ENCODE measurements at places on chromosomes 6 and 20.

GRCh38 chr6:51608932-51609331, 478.5 kb downstream of the PKHD1 start:
- DNase-seq: peak; percentile 33

DNA sequence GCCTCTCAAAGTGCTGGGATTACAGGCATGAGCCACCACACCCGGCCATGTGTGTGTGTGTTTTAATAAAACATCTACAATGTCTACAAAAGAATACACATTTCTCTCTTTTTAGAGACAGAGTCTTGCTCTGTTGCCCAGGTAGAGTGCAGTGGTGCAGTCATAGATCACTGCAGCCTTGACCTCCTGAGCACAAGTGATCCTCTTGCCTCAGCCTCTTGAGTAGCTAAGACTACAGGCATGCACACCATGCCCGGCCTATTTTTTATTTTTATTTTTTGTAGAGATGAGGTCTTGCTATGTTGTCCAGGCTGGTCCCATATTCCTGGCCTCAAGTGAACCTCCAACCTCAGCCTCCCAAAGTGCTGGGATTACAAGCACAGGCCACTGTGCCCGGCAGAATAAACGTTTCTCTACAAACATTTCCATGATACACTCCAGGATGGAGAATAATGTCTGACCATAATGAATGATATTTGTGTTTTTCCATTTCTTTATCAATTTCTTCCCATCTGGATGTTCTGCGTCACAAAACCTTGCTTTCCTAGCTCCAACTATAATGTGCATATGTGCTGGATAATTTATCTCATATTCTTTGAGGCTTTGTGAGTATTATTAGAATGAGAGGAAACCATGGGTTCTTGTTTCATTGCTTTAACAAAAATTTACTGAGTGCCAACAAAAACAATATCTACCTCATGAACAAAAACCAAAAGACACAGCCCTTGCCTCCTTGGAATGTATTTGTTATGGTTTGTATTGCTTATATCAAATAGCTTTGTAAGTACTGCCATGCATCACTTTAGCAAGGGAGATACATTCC, 28.6 kb upstream of the CCN2 start:
- peak; percentile 98 for DNase-seq

DNA sequence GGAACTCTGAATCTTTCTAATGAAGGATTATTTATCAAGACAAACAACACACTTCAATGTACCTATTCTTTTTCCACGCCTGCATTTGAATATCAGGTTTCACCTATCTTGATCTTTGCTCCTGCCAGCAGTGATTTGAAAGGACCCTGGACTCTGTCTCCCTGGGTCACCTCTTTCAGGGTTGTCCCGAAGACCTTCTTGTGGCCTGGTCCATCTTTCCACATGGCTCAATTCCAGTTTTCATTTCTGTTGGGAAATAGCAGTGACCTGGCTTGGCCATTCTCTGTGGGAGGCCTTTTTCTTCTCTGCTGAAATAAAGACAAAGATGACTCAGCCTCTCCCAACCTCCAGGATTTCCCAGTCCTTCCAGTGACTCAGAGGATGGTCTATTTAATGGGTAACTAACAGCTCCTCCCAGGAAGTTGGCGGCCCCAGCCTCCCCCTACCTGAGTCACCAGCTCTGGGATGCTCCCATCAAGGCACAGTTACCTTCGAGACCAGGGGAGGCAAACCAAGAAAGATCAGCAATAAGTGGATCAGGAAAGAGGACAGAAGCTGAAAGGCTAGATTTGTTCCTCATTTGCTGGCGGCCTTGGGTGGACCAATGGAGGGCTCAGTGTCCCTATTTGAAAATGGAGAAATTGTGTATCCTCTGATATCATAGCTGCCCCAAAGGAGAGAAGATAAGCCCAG, 120.2 kb upstream of the RNF24 start:
- DNase-seq: peak; percentile 99

DNA sequence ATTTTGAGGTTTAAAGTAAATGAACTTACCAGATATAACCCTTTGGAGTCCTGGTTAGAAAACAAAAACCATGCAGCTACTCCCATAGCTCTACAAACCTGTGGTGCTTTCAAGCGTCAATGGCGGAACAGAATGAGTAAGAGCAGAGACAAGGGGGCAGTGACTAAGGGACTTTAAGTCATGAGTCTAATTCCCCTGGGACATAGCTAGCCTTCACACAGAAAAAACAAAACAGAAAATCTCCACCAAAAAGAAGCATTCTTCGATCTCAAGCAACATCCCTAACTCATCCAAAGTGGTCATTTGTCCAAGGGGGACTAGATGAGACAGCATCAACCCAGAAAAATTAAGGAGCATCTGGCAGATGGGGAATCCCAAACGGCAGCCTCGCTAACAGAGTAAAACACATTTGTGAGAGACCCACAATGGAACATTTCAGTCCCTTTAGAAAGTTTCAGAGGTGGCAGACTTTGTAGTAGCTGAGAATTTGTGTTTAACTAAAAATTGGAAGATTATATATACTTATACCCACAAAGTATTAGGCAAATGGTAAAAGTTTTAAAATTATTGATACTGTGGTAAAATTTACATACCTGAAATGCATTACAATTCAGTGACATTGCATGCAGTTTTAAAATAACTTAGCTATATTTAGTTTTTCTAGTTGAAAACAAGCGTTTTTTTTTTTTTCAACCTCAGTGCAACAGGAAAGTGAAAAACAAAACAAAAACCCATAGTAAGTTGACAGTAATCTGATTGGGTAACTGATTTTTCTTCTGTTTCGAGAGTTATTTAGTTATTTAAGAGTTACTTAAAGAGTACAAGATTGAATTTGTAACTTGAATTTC, 67.5 kb downstream of the KCNQ5 start:
- DNase-seq: peak; percentile 70

DNA sequence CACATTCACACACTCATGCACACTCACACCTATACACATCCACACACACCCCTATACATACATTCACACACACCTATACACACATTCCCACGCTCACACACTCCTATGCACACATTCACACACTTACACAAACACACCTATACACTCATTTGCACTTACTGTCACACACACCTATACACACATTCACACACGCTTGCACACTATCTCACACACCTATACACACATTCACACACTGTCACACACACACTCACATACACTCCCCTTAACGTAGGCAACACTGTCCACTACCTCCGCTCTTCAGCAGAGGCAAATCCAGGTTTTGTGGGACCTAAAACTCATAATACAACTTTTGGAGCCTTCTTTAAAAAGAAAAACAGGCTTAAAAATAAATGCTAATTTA, 487.7 kb upstream of the CDH4 start:
- DNase-seq: no peak

DNA sequence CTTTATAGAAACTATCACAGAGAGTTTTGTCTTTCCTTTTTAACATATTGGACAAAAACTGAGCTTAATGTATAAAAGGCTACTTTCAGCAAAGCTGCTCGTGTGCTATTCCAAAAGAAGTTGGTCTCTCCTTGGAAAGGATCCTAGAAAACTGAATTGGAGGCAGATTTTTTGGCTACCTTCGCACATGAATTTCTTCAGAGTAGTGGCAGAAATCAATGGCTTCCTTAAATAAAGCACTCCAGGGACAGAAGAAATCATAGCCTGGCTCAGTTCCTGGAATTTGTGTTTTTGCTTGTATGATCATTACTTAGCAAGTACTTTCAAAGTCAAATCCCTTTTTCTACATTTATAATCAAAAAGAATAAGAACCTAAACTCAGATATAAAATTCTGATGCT, 780.3 kb downstream of the PHF3 start:
- DNase-seq: no peak

GRCh38 chr6:150730801-150731457, 131.2 kb downstream of the PLEKHG1 start:
- no peak for DNase-seq

- DNase-seq: peak; percentile 78
Observed at GRCh38 chr6:134446896-134447295, 129.0 kb upstream of the SGK1 start.

DNA sequence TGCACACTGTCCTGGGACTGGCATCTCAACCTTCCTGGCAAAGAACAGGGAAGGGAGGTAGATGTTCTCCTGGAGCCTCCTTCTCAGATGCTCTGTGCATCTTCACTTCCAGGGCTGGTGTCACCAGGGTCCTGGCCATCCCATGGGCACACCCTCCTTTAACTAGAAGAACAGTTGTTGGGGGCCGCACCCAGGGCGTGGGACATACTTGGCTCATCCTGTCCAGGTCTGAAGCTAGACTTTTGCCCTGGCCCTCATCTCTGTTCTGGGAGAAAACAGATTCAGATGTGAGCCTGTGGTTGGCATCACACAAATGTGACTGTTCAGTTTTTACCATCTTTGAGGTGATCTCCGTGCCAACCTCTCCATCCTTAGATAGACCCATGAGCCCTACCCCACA, 41.6 kb downstream of the FOXC1 start:
- no peak for DNase-seq

- no peak for DNase-seq
Observed at GRCh38 chr6:142686507-142686887, 258.5 kb downstream of the HIVEP2 start.

DNA sequence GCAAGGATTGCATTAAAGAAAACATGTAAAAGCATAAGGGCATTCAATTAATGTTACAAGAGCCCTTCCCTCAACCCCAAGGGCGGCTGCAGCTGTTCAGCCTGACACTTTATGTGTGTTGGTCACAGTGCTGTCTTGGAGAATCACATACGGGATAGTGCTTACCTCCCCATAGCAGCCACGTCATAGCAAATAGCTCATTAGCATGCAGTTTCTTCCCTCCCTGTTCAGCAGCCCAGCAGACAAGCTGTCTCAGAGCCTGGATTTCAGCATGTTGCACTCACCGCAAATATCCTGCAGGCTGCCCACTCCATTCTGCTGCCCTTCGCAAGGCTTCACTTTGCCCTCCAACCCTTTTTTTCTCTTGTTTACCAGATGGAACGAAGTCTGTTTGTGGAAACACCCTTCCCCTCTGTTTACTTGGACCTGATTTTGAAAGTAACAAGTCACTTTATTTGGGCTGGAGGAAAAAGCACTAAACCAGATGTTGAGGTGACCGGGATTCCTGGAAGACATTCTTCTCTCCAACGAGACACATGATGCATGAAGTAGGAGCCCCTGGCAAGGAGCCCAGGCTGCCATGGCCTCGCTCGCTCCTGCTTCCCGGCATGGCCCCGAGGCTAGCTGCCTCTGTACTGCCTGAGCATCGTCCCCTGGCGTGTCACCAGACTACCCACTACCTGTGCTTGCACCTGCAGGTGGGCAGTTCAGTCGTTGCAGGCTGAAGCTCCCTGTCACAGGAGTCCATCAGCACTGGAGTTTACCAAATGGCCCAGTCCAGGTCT, 151.6 kb upstream of the GMDS start:
- peak; percentile 70 for DNase-seq

DNA sequence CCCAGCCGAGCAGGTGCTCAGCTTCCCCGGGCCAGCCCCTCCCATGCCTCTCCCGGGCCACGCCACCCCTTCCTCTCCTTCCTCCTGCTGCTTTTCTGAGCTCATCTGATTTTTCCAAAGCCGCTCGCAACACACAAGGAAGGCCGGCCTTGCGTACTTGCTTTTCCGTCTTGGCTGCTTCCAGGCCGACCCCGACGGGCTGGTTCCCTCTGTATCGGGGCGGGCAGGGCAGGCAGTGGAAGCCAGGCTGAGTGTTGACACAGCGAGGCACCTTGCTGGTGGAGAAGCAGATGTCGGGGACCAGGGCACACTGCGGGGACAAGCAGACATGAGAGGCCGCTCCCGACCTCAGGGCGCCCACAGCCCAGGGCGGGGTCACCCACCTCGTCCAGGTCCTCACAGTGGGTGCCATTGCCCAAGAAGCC, 21.1 kb downstream of the THBS2 start:
- DNase-seq: no peak

GRCh38 chr6:37585523-37585905, 85.8 kb upstream of the CCDC167 start:
- DNase-seq: peak; percentile 56

DNA sequence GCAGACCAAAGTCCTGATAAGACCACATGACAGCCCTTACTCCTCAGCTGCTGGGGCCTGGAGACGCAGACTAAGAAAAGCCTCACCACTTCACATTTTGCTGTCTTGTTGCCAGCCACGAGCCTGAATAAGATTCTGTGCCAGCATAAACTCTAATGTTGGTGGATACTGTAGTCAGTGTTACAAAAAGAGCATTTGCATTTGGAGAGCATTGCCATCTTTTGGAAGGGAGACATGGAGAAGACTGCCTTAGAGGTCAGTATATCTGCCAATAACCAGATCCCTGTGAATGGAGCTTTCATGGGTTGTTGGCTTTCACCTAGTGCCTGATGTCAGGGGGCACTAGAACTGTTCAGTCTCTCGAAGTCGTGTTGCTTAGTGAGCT, 315.2 kb downstream of the ZFAND3 start:
- no peak for DNase-seq

DNA sequence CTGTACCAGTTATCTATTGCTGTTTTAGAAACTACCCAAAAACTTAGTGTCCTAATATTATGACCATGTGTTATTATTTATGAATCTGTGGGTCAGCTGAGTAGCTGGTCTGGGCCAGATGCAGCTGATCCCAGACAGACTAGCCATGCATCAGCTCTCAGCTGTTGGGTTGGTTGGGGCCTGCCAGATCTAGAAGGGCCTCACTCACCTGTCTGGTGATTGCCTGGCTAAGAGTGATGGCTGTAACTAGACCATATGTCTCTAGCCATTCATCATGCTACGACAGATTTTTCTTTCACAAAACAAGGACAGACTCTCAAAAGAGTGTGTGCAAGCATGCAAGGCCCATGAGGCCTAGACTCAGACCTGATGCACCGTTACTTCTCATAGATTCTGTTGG, 403.2 kb downstream of the SAMD5 start:
- DNase-seq: no peak

DNA sequence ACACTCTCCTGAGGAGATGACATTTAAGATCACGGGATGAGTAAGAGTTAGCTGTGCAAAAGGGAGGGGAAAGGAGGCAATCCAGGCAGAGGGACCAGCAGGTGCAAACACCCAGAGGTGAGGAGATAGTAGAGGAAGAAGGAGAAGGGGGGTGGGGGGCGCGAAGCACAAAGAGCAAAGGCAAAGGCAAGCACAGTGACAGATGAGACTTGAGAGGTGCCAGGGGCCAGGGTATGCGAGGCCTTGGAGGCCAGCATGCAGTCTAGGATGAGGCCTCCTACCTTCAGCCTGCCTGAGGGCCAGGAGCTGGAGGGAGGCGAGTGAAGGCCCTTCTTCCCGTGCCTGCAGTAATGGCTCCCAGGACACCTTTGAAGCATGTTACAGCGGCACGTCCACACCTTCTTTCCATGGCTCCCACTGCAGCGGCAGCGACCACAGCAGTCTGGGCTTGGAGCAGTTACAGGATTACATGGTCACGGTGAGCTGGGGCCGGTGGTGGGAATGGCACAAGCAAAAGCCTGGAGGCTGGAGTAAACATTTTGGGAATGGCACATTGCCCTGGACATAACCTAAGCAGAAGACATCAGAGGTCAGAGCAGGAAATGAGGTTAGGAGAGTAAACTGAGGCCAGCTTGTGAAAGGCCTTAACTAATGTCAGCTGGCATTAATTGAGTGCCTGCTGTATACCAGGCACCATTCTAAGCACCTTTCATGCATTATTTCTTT, 18.6 kb downstream of the CCM2L start:
- DNase-seq: no peak

- DNase-seq: peak; percentile 53
Observed at GRCh38 chr20:31494131-31494530, 19.0 kb downstream of the REM1 start.
